ENCODE measurements at places on chromosomes 6 and 20.

DNA sequence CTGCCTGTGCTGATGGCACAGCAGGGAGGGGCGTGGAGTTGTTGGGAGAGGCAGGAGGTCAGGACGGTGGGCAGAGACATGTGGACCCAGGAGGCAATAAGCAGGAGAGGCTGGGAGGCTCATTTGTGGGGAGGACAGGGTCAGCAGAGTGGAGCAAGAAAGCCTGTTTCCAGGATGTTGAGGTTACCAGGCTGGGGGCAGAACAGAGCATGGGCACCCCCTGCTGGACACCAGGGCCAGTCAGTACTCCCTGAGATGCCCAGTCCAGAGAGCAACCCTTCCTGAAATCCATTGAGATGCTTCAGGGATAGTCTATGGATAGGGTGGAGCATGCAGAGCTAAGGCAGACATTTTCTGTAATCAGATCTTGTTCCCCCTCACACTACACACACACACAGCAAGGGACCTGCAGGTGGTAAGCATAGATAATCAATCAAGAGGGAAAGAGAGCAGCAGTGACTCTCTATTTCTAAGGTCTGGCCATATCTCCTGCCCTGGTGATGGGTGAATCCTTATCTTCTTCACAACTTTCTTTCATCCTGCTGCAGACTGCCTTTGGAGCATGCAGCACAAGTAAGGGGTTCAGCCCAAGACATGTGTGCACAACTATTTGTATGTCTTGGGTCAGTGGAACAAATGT lies 41.7 kb downstream of the MOCS1 start:
- peak; percentile 45 for DNase-seq

- DNase-seq = no peak
Measured at GRCh38 chr20:53270792-53271375, 298.7 kb downstream of the TSHZ2 start.

DNA sequence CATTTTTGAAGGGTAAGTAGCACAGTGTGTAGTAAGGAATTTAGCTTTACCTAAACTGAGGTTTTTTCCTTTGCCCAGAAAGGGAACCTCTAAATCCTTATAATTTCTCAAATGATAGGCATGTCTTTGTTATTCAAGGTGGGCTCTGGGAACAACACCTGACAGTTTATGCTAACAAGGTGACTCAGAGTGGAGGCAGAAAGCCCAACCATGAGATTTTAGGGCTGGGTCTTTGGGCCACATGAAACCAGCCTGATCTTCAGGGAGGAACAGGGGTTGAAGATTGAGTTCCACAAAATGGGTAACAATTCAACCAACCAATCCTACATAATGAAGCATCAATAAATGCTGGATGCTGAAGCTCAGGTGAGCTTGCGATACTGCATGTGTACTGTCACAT lies 46.6 kb downstream of the PRSS35 start:
- DNase-seq = no peak

- DNase-seq = no peak
Measured at GRCh38 chr6:41427642-41428335, 92.4 kb downstream of the NCR2 start.

DNA sequence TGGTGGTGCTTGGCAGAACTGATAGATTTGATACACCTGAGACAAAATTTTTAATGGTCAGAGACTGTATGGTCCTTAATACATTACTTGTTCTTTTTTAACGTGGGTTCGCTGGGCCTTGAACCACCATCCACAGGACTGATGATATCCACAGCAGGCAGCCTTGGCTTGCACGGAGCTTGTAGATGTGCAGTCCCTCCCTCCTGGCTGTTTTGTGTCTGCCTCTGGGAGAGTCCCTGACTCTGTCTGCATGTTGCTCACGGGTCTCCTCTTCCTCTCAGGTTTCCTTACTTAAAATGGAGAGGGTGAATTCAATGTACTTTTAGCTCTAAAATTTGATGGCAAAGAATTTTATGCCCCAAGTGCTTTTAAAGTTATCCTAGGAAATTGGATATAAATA lies 17.5 kb downstream of the KIF25 start:
- no peak for DNase-seq

DNA sequence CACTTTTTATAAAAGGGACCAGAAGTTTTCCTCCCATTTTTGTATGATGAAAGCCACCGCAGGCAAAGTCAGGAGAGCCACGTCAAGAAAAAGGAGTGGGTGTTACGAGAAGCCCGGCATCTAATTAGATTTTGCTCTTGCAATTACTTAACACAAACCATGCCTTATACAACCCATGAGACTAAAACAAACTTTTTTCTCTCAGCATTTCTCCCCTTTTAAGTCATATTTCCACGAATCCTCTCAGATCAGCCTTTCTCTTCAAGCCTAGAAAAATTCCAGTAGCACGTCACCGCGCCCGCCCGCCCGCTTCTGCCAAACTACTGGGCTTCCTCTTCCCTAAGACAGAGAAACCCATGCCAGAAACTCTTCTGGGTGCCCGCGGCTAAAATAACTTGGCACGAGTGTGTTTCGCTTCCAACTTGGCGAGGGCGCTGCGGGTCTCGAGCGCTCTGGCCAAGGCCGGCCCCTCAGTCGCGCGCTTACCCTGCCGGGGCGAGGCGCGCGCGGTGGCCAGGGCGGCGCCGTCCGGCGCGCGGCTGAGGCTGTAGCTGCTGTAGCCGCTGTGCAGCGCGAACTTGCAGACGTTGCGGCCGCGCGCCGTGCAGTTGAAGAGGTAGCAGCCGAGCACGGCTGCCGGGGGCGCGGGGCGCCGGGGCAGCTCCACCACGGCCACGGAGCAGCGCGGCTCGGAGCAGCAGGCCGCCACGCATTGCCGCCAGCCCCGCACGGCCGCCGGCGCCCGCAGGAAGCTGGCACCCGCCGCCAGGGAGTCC lies 1.0 kb downstream of the LRP11 start:
- DNase-seq = peak; percentile 71

GRCh38 chr6:148440877-148441453 lies 98.3 kb downstream of the SASH1 start:
- no peak for DNase-seq

DNA sequence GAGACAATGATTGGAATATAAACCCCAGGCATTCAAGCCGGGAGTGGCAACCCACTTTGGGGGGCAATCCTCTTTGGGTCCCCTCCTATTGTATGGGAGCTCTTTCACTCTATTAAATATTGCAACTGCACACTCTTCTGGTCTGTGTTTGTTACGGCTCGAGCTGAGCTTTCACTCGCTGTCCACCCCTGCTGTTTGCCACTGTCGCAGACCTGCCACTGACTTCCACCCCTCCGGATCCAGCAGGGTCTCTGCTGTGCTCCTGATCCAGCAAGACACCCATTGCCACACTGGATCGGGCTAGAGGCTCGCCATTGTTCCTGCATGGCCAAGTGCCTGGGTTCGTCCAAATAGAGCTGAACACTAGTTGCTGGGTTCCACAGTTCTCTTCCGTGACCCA lies 222.8 kb upstream of the MANEA start:
- no peak for DNase-seq

GRCh38 chr6:52644253-52644652 lies 26.7 kb upstream of the TMEM14A start:
- DNase-seq = no peak

GRCh38 chr20:2330090-2330695 lies 34.4 kb downstream of the TGM3 start:
- DNase-seq = no peak

DNA sequence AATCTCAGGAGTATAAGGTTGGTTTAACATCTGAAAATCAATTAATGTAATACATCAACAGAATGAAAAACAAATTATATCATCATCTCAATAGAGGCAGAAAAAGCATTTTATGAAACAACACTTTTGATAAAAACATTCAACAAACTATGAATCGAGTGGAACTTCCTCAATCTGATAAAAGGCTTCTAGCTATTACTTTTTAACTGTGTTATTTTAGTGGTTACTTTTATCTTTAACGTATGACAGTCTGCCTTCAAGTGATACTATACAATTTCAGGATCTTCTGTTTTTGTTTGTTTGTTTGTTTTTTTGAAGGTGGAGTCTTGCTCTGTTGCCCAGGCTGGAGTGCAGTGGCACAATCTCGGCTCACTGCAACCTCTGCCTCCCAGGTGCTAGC lies 73.7 kb downstream of the ZFAND3 start:
- DNase-seq = no peak

- DNase-seq = no peak
Measured at GRCh38 chr6:139436200-139436956, 61.9 kb upstream of the CITED2 start.

GRCh38 chr20:5178046-5178445 lies 51.2 kb downstream of the CDS2 start:
- no peak for DNase-seq

GRCh38 chr6:34587851-34588250 lies 31.7 kb upstream of the SPDEF start:
- no peak for DNase-seq

- DNase-seq = no peak
Measured at GRCh38 chr20:30919514-30920188, 337.8 kb upstream of the DEFB115 start.

- no peak for DNase-seq
Measured at GRCh38 chr20:24894488-24894887, 54.6 kb upstream of the CST7 start.

DNA sequence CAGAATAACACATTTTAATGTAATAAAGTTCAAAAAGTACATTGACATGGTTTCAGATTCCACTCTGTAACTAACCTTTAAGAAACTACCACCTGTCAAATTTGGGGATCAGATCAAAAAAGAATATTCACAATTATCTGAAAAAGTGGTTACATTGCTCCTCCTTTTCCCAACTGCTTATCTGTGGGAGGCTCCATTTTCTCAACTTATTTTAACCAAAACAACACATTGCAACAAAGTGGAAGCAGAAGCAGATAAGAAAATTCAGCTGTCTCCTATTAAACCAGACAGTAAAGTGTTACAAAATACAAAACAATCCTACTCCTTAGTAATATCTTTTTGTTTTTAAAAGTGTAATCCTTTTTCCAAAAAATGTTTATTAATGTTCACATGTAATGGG lies 61.4 kb downstream of the PDSS2 start:
- DNase-seq = no peak

DNA sequence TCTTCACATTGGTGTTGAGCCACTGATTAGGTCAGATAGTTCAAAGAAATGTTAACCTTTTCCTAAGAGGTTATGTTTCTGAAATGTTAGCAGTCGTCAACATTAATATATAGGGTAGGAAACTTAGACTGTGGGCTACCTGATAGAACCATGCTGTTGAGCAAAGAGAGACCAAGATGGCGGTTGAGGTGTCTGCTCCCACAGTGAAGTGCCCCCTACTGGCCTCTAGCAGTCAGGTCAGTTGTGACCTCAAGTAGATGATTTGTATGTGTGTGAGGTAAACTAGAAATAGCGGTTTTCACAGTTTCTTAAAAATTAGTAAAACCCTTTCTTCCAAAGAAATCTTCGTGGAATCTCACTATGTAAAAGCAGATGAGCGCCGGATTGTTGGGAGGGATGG lies 40.3 kb downstream of the MTHFD1L start:
- no peak for DNase-seq

DNA sequence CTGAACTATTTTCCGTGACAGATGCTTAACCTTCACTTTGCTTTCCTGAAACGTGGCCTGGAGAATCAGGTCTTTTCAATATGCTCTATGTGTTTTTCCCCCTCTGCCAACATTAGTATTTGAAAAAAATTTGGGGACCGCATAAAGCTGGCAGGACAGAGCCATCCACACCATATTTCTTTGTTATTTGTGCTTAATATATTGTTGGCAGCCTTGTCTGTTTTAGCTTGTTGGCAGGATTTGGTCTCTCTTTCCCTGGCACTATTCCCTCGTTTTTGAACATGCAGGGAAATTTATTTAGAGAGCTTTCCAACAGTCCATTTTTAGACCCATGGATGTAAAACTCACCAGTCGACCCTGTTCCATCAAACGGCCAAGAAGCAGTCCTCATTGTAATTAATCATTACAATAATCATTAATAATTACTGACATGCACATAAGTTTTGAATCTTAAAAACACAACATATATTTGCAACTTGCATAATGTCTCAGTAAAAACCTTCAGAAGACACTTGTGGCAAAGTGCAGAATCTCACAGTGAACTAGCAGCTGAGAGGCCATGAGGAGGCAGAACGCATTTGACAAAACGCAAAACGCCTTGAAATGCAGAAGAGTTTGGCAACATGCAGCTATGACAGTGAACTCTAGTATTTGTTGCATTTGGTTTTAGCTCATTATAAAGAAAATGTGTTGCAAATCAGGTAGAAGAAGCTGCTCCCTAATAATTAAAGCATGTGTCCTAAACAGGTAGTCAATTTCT lies 514.2 kb downstream of the C6orf118 start:
- DNase-seq = no peak

DNA sequence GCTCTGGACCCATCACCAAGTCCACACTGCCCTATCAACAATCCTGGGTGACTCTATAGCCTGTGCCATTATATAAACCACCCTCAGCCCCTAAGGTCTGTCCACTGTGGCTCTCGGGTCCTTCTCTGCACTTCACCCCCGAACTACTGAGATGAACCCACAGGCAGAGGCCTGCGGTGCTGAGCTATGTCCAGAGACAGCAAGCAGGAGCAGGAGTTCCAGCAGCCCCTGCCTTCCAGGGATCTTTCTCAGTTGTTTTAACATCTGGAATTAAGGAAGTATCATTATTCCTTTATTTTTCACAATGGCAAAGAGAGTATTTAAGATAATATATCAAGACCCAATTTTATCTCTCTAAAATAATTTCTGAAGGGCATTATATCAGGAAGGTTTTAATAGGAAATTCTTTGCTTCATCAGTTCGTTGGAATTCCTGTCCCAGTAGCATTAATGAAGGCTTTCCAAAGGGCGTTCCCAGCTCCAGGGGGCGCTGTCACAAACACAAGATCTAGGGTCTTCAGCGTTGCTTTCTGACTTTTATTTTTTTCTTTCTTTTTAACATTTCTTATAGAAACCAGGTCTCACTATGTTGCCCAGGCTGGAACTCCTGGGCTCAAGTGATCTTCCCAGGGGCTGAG lies 27.3 kb downstream of the RRBP1 start:
- DNase-seq = no peak

- DNase-seq = no peak
Measured at GRCh38 chr6:140905724-140906123, 1227.0 kb upstream of the GJE1 start.

- DNase-seq = no peak
Measured at GRCh38 chr6:145483191-145483996, 251.9 kb downstream of the EPM2A start.

DNA sequence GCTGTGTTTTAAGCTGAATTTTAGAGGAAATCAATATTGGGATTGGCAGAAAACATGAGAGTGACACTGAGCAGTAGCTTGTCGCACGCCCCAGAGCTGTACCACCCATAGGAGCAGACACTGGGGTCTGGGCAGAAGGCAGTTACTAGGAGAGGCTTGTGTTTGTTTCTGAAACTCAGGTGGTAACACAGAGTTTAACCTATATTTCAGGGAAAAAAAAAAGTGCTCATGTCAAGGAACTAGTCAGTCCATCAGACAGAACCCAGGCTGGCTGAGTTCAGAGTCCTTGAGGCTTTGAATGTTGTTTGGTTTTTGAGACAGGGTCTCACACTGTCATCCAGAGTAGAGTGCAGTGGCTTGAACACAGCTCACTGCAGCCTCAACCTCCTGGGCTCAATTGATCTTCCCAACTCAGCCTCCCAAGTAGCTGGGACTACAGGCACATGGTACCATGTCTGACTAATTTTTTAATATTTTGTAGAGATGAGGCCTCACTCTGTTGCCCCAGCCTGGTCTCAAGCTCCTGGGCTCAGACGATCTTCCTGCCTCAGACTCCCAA lies 6.6 kb downstream of the SLC22A1 start:
- no peak for DNase-seq

- DNase-seq = no peak
Measured at GRCh38 chr6:10310826-10311225, 104.0 kb downstream of the TFAP2A start.
